ENCODE measurements at places on chromosomes 1 and 21.
A peak's percentile ranks its signal among the peaks of the same experiment; 100 is the strongest.

GRCh38 chr1:169493251-169493650, 7.5 kb upstream of the SLC19A2 start:
- no peak overlapping the region for H3K27ac ChIP-seq
- no peak for DNase-seq
- no peaks in the 10 kb centered on the region for H3K36me3 ChIP-seq
- H3K27me3 ChIP-seq: peaks cover 27% of the 10 kb centered on the region

- H3K36me3 ChIP-seq: no peaks in the 10 kb centered on the region
- H3K4me1 ChIP-seq: peaks cover 9% of the 10 kb centered on the region
- DNase-seq: peak; percentile 82
- no peak overlapping the region for H3K27ac ChIP-seq
- peak overlapping the region; percentile 67 for H3K4me3 ChIP-seq
Measured at GRCh38 chr1:206116191-206116872, 856 bp downstream of the AVPR1B start.

DNA sequence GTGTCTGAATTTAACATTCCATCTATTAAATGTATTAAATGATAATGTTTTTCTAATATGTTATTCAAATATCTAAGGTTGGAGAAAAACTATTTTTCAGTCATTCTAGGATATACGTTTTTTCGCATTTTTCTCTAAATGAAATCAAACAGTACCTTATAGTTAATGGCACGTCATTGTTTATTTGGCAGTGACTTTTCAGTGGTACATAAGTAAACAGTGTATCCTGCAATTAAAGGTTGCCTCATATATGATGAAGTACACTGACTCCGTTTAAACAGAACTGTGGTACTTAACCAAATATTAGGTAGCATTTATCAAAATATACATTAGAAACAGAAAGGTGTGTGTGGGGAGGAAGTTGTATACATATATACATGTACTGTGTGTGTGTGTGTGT, 79.2 kb downstream of the EPS15 start:
- H3K4me1 ChIP-seq: peaks cover 24% of the 10 kb centered on the region
- DNase-seq: no peak
- H3K27me3 ChIP-seq: no peaks in the 10 kb centered on the region
- peaks cover 36% of the 10 kb centered on the region for H3K36me3 ChIP-seq
- no peak overlapping the region for H3K27ac ChIP-seq

GRCh38 chr21:15751546-15751945, 21.8 kb downstream of the USP25 start:
- H3K27ac ChIP-seq: no peak overlapping the region
- peaks cover 62% of the 10 kb centered on the region for H3K4me1 ChIP-seq
- no peaks in the 10 kb centered on the region for H3K27me3 ChIP-seq
- peaks cover 3% of the 10 kb centered on the region for H3K36me3 ChIP-seq

DNA sequence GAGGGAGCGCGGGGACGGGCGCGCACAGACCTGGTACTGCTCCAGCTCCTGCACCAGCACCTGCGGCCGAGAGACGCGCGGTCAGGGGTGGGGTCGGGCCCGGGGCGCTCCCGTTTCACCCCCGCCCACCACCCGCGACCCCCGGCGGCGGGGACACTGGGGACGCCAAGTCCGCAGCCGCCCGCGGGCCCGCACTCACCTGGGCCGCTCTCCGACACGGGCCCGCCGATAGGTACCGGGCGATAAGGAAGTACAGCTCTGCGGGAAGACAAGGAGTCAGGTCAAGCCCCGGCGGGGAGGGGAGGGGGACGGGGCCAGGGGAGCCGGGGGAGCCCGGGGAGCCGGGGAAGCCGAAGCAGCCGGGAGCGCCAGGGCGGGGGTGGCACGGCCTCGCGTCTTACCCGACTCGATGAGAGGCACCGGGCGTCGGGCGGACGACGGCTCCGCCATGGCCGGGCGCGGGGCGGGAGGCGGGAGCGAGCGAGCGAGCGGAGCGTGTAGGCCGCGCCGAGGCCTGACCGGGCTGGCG, 326 bp downstream of the BRWD1 start:
- H3K36me3 ChIP-seq: peaks cover 20% of the 10 kb centered on the region
- no peak overlapping the region for H3K27ac ChIP-seq
- peak; percentile 87 for DNase-seq
- peaks cover 34% of the 10 kb centered on the region for H3K4me1 ChIP-seq

- no peak for DNase-seq
- peaks cover 3% of the 10 kb centered on the region for H3K36me3 ChIP-seq
- peaks cover 5% of the 10 kb centered on the region for H3K4me1 ChIP-seq
- no peak overlapping the region for H3K4me3 ChIP-seq
- no peaks in the 10 kb centered on the region for H3K27me3 ChIP-seq
Measured at GRCh38 chr1:217554849-217555248, 76.0 kb downstream of the GPATCH2 start.

- peak overlapping the region; percentile 72 for H3K27ac ChIP-seq
- no peak for DNase-seq
- no peak overlapping the region for H3K4me3 ChIP-seq
- H3K27me3 ChIP-seq: no peaks in the 10 kb centered on the region
- H3K36me3 ChIP-seq: peaks cover 2% of the 10 kb centered on the region
Measured at GRCh38 chr1:150606463-150607142, 22.8 kb downstream of the ENSA start.

GRCh38 chr1:206792939-206793607, 20.8 kb upstream of the IL10 start:
- no peak overlapping the region for H3K4me3 ChIP-seq
- H3K4me1 ChIP-seq: peaks cover 2% of the 10 kb centered on the region
- no peaks in the 10 kb centered on the region for H3K36me3 ChIP-seq
- no peak overlapping the region for H3K27ac ChIP-seq
- no peaks in the 10 kb centered on the region for H3K27me3 ChIP-seq

DNA sequence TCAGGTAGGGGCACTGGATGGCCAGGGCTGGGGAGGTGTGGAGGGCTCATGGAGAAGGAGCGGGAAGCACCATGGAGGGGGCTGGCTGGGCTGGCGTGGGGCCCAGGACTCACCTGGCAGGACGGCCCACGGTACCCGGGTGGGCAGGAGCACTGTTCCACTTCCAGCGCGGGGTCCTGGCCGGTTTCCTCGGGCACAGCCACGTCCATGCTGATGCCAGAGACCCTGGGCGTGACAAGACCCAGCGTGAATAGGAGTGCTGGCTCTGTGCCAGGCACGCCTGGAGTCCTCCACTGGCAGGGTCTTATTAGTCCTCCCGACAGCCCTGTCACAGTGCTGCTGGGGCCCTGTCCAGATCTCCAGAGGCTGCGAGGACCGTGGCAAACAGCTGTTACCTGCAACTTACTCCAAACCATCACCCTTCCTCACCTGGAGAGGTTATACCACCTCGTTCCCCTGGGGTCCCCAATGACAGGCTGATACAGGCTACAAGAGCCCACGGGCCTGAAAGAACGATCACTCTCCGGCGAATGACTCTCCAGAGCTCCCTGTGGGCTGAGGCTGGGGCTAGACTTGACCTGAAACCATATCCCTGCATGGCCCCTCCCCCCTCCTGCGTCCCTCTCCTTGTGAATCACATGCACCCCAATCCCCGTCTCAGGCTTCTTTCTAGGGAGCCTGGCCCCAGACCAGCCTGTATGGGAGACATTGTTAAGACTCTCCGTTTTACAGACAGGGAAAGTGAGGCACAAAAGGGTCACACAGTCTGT, 62.1 kb downstream of the HSPG2 start:
- H3K27me3 ChIP-seq: no peaks in the 10 kb centered on the region
- H3K27ac ChIP-seq: no peak overlapping the region

- H3K27ac ChIP-seq: peak overlapping the region; percentile 96
- H3K4me3 ChIP-seq: no peak overlapping the region
- H3K4me1 ChIP-seq: peaks cover 60% of the 10 kb centered on the region
Measured at GRCh38 chr21:29194847-29195246, 64.4 kb downstream of the MAP3K7CL start.

DNA sequence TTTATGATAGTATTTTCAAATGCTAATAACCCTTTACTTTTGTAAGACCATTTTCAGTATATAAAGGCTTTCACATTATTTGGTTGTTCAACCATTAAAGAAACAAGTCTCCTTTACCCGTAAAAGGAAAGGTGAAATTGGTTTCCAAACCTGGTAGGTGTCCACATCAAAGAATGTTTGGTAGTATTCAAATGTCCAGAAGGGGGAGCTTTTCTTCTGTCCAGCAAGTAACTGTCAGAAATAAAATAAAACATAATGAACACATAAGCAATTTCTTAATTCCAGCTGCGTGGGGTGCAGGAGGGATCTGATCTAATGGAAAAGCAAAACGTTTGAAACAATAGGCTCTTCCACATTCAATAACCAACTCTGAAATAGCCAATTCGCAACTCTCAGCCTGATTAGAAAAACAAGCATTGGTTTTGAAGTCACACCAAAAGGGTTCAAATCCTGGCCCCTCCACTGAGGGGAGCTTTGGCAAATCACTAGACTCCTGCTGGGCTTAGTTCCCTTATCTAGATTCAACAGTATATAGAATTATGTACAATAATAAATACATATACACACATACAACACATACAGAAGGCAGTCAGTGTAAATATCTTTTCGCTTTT, 11.0 kb downstream of the YIPF1 start:
- H3K36me3 ChIP-seq: peaks cover 60% of the 10 kb centered on the region
- H3K27ac ChIP-seq: no peak overlapping the region
- H3K27me3 ChIP-seq: no peaks in the 10 kb centered on the region
- DNase-seq: no peak
- H3K4me3 ChIP-seq: no peak overlapping the region
- H3K4me1 ChIP-seq: no peaks in the 10 kb centered on the region
